Esophagus muscularis mucosa (tissue), 4 donors: ENCODE measurements at places on chromosomes 12 and 14. TPM values are rescaled to one million over a fixed set of nuclear protein-coding genes. Genes with fewer than 3 reads are reported as not detected.
A peak's percentile ranks its signal among the peaks of the same experiment; 100 is the strongest.

- H3K36me3 ChIP-seq: no peaks in the 10 kb centered on the region
- no peak overlapping the region for H3K4me3 ChIP-seq
- no peaks in the 10 kb centered on the region for H3K4me1 ChIP-seq
- DNase-seq: no peak
Measured at GRCh38 chr14:59398841-59399240, 66.3 kb downstream of the GPR135 start.

DNA sequence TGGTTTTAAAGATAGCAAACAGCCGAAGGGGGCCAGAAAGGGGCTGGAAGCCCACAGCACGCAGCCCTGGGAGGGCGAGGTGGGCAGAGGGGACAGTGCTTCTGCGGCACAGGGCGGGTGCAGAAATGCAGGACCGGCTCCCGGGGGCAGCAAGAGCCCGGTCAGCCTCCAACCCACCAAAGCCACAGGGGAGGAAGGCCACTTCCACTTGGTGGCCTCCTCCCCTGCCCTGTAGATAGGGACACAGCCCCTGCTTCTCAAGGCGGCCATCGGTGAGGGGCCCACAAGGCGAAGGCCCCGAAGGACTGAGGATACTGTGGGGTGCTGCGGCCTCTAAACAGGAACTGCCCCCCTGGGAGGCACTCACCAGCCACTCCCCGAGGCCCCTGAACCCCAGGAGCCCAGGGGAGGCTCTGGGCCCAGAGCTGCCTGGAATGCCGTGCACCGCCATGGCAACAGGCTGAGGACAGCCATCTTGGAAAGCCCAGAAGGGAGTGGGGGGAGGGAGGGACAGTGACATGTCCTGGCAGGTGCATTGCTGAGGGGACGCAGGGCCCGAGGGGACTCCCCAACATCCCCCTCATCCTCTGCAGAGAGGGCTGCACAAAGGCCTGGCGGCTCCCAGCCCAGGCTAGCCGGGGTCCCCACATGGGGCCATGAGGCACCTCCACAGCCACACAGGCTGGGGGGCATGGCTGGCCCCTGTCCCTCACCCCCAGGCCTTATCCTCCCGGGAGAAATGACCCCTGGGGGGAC, 114.7 kb downstream of the NCOR2 start:
- H3K36me3 ChIP-seq: no peaks in the 10 kb centered on the region
- DNase-seq: no peak
- H3K27me3 ChIP-seq: no peaks in the 10 kb centered on the region
- peaks cover 65% of the 10 kb centered on the region for H3K4me1 ChIP-seq
- H3K27ac ChIP-seq: peak overlapping the region; percentile 89

DNA sequence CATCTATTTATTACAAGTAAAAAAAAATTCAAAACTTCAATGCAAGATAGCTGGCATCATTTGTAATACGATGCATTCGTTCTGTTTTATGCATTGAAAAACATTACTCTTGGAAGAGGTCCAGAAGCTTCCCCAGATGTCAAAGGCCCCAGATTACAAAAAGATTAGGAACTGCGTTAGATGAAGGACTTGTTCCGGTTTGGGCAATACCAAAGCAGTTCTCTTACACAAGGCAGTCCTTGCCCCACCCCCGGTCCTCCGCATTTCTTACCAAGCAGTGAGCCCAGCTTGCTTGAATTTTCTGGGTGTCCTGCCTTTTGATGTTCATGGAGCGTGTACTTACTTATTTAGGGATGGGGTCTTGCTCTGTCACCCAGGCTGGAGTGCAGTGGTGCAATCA, 4.8 kb upstream of the HVCN1 start:
- H3K27ac ChIP-seq: no peak overlapping the region
- H3K36me3 ChIP-seq: no peaks in the 10 kb centered on the region

Gene KRT73
- not detected for total RNA-seq
